Esophagus squamous epithelium (tissue), 5 donors: ENCODE measurements at places on chromosomes 12 and 14.

DNA sequence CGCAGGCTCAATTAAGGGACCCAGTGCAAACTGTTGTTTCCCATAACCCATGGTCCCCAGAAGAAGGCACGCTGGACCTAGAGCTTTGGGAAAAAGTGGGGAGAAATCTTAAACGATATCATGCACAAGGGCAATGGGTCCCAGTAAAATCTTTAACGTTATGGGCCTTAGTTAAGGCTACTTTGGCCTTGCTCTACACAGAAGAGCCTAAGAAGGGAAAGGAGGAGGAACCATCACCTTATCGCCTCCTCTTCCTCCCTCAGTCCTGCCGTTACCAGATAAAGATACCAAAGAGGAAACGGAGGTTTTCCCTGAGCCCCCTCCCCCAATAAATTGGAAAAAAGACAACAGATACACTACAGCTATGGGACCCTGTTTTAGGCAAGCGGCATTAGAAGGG, 116.9 kb downstream of the PPHLN1 start:
- no peak overlapping the region for H3K27ac ChIP-seq
- H3K36me3 ChIP-seq, result peaks cover 4% of the 10 kb centered on the region
- no peak for DNase-seq
- H3K27me3 ChIP-seq, result no peaks in the 10 kb centered on the region
- no peaks in the 10 kb centered on the region for H3K4me1 ChIP-seq
- H3K4me3 ChIP-seq, result no peak overlapping the region

DNA sequence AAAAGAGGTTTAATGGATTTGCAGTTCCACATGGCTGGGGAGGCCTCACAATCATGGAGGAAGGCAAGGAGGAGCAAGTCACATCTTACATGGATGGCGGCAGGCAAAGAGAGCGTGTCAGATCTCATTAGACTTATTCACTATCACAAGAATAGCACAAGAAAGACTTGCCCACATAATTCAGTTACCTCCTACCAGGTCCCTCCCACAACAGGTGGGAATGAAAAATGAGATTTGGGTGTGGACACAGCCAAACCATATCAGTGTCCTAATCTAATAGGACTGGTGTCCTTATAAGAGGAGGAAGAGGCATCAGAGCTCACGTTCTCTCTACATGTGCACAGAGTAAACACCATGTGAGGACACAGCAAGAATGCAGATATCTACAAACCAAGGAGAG, 25.9 kb downstream of the DYRK2 start:
- H3K36me3 ChIP-seq, result peaks cover 7% of the 10 kb centered on the region
- no peak for DNase-seq
- H3K4me1 ChIP-seq, result peaks cover 11% of the 10 kb centered on the region
- no peak overlapping the region for H3K4me3 ChIP-seq

- H3K4me3 ChIP-seq, result no peak overlapping the region
- no peak for DNase-seq
- H3K4me1 ChIP-seq, result peaks cover 14% of the 10 kb centered on the region
- no peaks in the 10 kb centered on the region for H3K36me3 ChIP-seq
- no peaks in the 10 kb centered on the region for H3K27me3 ChIP-seq
Measured at GRCh38 chr12:70080566-70080965, 162.7 kb upstream of the CNOT2 start.

GRCh38 chr12:132955094-132956010, 754 bp downstream of the ZNF605 start:
- H3K27me3 ChIP-seq, result no peaks in the 10 kb centered on the region
- DNase-seq, result no peak

DNA sequence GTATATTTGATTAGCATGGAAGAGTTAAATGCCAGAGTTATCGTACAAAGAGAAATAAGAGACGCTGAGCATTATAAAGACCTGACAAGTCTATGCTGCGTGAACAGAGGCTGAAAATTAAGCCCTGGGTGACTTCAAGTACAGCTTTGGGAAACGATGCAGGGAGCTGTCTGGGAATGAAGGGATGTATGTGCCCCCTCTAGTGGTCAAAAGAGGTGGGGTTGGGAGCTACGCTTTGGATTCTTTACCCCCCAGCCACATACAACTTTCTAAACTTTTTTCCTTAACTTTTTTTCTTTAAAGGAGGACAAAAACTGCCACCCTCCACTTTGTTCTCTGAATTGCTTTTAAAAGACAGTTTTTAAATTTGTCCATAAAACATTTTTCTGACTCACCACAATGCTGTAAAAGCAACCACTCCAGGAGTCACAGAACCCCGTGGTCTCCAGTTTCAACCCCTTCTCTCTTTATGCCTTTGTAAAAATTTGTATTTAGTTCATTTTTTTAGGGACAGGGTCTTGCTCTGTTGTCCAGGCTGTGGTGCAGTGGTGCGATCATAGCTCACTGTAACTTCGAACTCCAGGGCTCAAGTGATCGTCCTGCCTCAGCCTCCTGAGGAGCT, 59.4 kb downstream of the ZNF664 start:
- peaks cover 7% of the 10 kb centered on the region for H3K4me1 ChIP-seq
- H3K4me3 ChIP-seq, result no peak overlapping the region
- DNase-seq, result no peak

DNA sequence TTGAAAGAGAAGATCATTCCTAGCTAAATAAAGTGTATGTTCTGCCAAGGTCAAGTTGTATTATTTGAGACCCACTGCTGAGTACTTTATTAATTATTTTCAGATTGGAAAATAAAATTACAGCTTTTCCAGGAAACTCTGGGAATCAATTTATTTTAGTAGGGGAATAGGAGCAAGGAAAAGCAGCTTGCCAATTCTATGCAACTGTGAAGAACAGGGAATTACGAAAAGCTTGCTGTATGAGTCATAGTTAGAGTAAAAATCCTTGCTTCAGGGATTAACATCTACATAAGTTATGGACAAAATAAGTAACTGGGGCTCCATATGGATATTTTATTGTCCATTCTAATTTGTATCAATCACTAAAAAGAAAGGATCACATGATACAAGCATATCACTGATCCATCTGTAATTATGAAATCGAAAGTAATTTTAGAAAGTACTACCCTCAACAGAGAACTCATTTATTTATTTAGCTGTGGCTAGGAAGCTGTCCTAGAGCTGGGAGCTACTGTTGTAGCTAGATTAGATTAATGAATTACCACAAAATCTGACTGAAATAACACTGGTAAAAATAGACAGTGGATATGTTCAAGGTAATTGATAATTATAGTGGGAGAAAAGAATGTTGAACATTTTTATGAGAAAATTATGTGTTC, 303.5 kb upstream of the NPAS3 start:
- H3K4me3 ChIP-seq, result no peak overlapping the region
- H3K27me3 ChIP-seq, result no peaks in the 10 kb centered on the region
- peaks cover 11% of the 10 kb centered on the region for H3K4me1 ChIP-seq
- H3K36me3 ChIP-seq, result no peaks in the 10 kb centered on the region
